ENCODE measurements at places on chromosomes 5 and 9.
A peak's percentile ranks its signal among the peaks of the same experiment; 100 is the strongest.

GRCh38 chr5:110908848-110909247 is 162.7 kb upstream of the TSLP start:
- no peak for DNase-seq

DNA sequence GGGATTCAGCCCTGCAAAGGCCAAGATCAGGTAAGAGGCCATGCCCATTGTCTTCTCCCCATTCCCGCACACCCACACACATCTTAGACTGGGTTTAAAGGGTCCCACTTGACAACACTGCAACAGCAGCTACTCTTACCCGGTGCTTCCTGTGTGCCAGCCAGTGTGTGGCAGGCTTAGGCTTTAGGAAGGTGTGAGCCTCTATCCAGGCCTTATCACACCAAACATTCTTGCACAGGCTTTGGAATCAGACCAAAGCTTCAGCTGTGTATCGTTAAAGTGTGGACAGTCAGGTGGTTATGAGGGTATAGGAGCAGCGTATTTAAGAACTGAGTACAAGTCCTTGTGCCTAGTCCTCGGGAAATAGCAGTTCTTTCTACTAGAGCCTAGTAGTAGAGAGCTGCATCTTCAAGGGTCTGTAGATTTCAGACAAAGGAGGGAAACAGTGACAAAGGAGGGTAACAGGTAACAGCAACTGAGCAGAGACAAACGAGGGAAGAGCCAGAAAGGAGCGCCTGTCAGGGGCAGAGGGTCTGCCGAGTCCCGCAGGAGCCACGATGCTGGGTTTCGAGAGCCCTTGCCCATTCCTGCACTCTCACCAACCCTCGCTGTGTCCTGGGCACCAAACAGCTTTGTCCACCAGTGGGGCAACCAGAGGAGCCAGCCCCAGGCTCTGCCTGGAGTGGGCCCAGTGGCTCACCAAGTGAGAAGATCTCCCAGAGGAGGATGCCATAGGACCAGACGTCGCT is 30.9 kb downstream of the CSF1R start:
- DNase-seq, result no peak

- no peak for DNase-seq
Observed at GRCh38 chr9:73093740-73094379, 57.8 kb upstream of the ANXA1 start.

GRCh38 chr5:43711496-43711895 is 108.5 kb downstream of the NNT start:
- DNase-seq, result no peak

DNA sequence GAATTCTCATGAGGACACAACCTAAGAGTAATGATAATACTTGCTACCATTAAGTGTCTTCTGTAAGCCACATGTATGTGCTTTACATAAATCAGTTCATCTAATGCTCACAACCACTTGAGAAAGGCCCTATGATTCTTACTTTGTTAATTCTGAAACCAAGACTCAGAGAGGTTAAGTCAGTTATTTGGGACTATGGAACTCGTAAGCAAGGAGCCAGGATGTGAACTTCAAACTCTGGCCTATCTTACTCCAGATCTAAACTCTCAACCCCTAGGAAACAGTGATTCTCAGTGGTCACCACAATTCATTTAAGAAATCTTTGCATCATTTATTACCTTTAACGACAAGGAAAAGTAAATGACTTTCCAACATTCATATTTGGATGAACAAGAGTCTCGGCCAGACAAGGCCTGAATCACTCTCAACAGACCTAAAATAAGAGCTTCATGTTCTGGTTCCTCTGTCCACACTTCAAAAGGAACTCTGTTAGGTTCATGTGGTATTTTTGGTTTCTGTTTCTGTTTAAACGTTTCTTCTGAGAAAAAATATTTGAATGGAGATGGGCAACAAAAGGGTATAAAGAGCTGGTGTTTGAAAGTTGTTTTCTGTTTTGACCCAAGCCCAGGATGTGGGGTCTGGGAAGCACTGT is 104.8 kb downstream of the LPAR1 start:
- no peak for DNase-seq

GRCh38 chr9:128892221-128892921 is 10.4 kb downstream of the LRRC8A start:
- DNase-seq, result peak; percentile 26

- no peak for DNase-seq
Observed at GRCh38 chr9:70147651-70148050, 104.0 kb downstream of the MAMDC2 start.

DNA sequence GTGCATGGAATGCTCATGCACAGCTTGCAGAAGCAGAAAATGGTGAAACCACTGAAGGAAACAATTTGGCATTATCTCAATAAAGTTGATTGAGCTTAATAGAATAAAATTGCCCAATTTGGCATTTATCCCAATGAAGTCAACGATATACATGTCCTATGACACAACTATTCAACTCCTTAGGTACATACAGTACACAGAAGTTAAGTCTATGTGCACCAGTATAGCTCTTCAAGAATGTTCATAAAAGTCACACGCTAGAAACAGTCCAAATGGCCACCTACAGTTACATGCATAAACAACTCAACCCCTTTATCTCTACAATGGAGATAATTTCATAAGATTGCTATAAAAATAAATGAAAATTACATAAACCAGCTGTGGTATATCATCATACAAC is 184.5 kb downstream of the DENND1A start:
- no peak for DNase-seq

GRCh38 chr5:137622850-137623249 is 113.0 kb downstream of the KLHL3 start:
- DNase-seq, result peak; percentile 43

GRCh38 chr9:21985964-21986667 is 8.1 kb downstream of the CDKN2A start:
- no peak for DNase-seq

DNA sequence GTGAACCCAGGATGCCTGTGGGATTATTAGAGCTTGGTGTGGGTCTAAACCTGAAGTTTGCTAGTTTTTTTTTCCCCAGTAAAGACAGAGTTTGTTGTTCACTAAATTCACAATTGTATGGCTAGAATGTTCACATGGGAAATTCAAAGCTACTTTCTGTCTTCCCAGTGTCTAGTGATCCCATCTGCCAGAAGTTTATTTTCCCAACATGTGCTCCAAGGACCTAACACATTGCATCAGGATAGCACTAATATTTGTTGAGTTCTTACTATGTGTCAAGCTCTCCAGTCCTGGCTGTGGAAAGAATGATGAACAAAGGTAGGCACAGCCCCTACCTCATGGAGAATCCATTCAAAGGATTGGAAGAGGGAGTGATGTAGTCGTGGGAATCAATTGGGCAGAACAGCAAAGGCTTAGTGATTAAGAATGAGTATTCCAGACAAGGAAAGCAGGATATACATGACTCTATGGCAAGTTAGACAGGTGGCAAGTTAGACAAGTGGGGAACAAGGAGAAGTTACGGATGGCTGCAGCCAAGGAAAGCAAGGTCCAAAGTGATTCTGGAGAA is 521.5 kb upstream of the WWC1 start:
- no peak for DNase-seq

- DNase-seq, result peak; percentile 1
Observed at GRCh38 chr5:88269222-88269771, 652 bp upstream of the TMEM161B start.

DNA sequence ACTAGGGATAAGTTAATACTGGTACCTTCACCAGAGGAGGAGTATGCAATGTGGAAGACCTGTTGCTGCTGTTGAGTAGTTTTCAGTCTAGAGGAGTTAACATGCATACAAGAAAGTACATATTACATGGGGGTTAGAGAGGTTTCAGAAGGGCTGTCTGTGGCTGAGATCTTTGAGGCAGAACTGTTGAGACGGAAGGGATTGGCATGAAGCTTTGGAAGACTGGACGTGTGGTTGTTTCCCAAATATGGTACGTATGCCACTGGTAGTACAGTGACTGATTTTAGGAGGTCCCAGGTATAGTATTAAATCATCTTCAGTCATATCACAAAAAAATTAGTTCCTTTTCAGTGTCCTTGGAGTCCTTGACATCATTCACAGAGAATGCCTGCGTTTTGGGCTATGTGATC is 17.6 kb downstream of the TNFAIP8 start:
- DNase-seq, result no peak

GRCh38 chr9:127783111-127784008 is 2.5 kb upstream of the CDK9 start:
- DNase-seq, result peak; percentile 88

- DNase-seq, result no peak
Observed at GRCh38 chr5:54148067-54148845, 162.1 kb downstream of the ARL15 start.

GRCh38 chr9:105296877-105297287 is 52.4 kb downstream of the SLC44A1 start:
- DNase-seq, result no peak

DNA sequence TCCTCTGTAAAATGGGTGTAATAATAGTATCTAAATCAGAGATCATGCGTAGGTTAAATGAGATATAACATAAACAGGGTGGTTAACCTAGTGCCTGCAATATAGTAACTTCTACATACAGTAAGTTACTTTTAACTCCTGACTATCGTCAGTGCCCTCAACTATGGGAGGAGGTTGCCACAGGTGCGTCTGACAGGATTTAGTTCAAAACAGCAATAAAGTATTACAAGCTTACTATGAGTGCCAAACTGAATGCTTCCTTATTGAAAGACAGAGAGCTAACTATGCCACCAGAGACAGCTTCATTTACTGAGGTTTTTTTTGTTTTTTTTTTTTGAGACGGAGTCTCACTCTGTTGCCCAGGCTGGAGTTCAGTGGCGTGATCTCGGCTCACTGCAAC is 209.0 kb downstream of the ADAMTSL1 start:
- DNase-seq, result no peak

DNA sequence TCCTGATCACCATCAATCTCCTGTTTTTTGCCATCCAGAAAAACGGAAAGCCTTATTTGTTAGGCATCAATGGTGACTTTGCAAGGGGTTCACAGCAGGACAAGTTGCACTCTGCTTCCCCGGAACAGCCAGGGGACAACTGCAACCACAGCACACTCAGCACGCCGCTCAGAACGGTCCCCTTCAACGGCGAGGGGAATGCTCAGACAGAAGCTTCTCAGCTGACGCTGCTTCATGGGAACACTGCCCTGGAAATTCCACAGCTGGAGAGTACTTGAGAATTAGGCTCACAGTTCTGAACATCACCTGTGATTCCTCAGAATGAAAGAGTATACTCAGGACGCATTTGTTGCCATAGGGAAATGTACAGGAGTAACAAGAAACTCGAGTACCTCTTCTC is 40.1 kb upstream of the PLPP6 start:
- no peak for DNase-seq

DNA sequence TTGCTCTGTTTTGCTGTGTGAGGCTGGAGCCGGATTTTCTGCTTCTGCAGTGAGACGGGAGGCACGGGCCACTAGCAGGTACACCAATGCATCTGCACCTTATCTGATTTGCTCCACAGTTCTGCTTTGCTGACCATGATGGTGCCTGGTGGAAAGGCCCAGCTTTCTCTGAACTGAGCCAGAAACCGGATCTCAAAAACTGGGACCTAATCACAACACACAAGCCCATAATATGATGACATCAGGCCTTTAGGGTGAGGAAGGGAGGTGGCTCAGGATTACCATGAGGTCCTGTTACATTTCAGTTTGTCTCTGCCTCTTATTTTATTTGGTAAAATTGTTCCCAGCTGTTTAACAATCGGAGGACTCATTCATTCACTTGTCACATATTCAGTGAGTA is 49.8 kb downstream of the FGF1 start:
- DNase-seq, result no peak

GRCh38 chr5:170783498-170784247 is at the start of gene GABRP:
GABRP (plus strand) TSS chr5:170783725; CDS start chr5:170788616, 4,891 bp downstream.
- DNase-seq, result no peak

DNA sequence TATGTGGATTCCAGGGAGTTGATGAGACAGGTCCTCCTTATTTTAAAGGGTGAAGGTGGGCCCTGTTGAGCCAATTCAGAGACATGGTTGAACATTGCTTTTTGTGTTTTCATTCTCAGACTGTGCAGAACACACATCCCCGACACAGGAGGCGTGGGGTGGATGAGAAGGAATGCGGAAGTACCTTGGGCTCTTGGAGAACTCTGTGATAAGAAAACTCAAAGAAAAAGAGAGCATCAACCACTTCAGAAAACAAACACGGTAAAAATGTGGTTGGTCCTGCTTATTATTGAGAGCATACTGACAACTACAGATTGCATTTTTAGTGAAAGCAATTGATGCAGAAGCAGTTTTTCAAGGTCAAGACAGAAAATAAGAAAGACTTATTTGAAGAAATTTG is 659.8 kb downstream of the IRX1 start:
- DNase-seq, result no peak

DNA sequence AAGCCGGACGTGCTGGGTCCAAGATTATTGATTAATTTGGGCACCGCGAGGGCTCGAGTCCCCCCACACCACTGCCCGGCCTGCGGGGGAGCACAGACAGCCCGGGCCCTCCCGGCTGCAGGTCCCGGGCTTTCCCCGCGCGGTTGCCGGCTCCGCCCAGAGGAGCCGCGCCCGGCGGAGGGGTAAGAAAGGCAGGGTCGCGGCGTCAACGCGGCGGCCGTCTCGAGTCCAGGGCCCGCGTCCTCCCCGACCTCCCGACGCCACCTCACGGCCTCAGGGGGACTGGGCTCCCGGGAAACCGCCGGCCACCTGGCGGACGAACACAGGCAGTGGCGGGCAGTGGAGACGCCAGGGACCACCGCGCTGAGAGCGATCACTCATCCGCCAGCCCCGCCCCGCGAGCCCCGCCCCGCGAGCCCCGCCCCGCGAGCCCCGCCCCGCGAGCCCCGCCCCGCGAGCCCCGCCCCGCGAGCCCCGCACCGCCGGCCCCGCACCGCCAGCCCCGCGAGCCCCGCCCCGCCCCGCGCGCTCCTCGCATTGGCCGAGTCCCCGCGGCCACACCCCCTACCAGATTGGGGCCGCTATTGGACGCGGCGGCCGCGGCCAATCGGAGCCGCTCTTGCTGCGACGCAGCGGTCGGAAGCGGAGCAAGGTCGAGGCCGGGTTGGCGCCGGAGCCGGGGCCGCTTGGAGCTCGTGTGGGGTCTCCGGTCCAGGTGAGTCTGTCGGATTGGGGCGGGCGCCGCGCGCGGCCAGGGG is at the start of gene MRPL41:
Gene MRPL41, plus strand, starts transcription at position 616 of the 758 bp plus-strand sequence. CDS start 203 bp downstream, outside the sequence.
- DNase-seq, result peak; percentile 90

- DNase-seq, result no peak
Observed at GRCh38 chr5:144960296-144960695, 789.6 kb downstream of the KCTD16 start.
